Lower lobe of right lung (tissue), 2 donors: ENCODE measurements at places on chromosomes 2 and 18. TPM values are rescaled to one million over a fixed set of nuclear protein-coding genes. Genes with fewer than 3 reads are reported as not detected.

The FEV gene
- total RNA-seq: not detected

DNA sequence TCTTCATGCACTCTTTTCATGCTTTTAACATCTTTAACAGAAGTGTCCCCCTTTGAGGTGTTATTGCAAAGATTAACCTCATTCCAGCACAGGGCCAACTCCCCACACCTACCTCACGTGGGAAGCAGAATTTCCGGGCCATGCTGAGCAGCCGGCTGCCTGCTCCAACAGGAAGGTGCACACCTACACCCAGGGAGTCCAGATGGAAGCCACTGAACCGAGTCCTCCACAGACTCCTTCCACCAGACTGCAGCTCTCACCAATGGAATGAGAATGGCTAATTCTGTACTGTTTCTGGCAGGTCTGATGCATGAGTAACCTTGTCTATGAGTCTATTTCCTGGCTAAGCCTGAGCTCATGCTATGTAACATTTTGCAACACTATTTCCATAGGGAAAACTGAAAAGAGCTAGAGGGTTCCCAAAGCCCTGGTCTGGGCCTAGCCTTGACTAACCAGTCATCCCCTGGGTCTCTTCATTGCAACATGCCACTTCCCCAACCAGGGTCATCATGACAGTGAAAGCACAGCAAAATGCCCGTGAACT, 11.0 kb downstream of the ERFE start:
- no peak for DNase-seq

DNA sequence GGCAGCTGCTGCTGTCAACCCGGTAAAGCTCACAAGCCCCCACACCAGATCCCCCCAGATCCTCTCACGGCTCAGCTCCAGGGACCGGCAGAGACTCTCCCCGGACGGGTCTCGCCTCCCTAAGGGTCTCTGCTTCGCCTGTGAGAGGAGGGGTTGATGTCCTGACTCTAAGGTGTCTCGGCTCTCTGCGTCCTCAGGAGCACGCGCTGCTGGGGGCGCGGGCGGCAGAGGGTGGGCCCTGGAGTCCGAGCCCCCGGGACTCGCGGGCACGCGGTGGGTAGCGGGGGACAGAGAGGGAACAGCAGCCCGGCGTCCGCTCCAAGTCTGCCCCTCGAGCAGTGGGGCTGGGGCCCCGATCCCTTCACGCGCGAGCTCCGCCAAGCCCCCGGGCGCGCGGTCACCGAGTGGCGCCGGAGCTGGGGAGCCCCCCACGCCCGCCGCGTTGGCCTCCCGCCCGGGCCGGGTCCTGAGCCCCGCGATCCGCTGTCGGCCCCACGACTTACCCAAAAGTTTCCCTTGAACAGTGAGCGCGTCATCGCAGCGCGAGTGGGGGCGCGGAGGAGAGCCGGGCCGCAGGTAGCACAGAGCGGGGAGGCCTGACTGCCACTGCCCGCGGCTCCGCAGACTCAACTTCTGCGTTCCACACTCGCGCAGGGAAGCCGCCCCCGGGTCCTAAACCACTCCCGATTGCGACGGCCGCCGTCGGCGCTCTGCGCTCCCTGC, at the start of gene PSTPIP2:
PSTPIP2 (minus strand) TSS at position 608 of the 723 bp plus-strand sequence; CDS start at position 536, 72 bp downstream.
- DNase-seq: peak; percentile 90

DNA sequence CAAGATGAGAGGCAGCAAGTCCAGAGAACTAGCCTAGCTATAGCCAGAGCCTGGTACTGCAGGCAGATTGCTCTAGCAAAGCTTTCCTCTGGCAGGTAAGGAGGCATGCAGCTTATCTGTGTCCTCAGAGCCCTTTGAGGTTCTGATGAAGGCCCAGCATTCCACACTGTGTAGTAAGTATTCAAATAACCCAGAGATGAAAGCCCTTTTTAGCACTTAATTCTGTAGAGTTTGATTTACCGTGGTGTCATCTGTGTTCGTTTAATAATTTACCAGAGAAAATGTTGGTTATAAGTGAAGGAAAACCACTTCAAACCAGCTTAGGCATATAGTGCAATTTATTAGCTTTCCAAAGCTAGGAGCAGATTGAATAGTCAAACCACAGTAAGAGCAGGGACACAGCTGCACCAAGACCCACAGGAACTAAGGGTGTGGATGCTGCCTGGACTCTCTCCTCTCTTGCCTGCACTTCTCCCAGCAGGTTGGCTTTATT, 226.6 kb downstream of the BABAM2 start:
- DNase-seq: no peak

DNA sequence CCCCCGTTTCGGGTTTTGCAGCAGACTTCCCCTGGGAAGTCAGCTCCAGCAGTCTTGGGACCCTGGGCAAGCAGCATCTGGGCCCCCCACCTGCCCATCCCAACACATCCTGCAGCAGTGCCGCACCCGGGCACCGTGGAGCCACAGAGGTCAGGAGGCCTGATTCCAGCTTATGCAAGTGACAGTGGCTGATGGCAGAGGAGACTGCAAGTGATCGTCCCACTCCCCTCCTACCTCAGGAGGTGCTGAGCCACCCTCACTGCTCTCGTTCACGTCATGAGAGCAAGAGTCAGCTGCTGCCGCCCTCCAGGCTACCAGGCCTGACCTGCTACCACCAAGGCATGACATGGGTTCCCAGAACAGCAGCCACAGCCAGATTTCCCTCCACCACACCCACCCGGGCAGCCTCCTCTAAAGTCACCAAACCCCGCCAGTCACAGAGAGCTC, 18.2 kb downstream of the COX7A2L start:
- no peak for DNase-seq

DNA sequence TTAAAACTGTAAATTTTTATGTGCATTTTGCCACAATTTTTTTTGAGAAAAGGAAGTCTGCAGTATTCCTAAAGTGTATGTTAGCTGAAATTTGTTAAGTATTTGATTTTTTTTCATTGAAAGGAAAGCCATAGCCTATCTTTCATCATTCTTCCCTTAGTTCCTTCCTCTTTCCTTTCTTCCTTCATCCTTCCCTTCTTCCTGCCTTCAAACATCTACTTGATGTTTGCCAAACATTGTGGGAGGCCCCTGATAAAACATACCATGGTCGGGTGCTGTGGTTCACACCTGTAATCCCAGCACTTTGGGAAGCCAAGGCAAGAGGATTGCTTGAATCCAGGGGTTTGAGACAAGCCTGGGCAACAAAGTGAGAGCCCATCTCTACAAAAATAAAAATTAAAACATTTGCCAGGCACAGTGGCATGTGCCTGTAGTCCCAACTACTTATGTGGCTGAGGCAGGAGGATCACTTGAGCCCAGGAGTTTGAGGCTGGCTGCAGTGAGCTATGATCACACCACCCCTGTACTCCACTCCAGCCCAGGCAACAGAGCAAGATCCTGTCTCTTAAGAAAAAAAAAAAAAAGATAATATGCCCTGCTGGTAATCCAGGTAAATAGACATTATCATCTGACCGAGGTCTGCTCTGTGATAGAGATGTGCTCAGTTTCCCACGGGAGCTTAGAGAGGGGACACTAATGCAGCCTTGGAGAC, 278.4 kb upstream of the STON1 start:
- no peak for DNase-seq

DNA sequence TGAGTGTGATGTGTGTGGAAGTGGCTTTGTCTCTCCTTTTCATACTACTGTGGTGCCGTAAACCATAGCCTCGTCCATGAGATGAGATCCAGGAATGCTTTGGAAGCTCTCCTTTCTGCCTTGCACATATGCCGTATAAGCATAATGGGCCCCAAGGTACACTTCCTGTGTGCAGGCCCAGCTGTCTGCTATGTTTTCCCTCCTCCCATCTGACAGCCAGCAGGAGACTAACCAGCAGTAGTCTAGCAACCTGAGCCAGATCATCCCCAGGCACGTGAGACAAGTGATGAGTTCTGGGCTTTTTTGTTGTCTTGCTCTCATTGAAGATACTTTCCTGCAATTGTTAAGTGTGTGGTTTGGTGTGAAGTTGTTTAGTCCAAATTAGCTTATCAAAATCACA, 555.5 kb upstream of the LRRTM4 start:
- no peak for DNase-seq

- no peak for DNase-seq
Measured at GRCh38 chr18:69400976-69401225, 213 bp downstream of the DOK6 start.

GRCh38 chr2:177902395-177903163, 170.0 kb downstream of the PDE11A start:
- no peak for DNase-seq

- no peak for DNase-seq
Measured at GRCh38 chr18:47899107-47899840, 31.2 kb downstream of the SMAD2 start.

GRCh38 chr18:7743256-7743655, 176.1 kb downstream of the PTPRM start:
- DNase-seq: no peak
